ENCODE measurements at places on chromosomes 6 and 20. TPM values are rescaled to one million over a fixed set of nuclear protein-coding genes. Genes with fewer than 3 reads are reported as not detected.

DNA sequence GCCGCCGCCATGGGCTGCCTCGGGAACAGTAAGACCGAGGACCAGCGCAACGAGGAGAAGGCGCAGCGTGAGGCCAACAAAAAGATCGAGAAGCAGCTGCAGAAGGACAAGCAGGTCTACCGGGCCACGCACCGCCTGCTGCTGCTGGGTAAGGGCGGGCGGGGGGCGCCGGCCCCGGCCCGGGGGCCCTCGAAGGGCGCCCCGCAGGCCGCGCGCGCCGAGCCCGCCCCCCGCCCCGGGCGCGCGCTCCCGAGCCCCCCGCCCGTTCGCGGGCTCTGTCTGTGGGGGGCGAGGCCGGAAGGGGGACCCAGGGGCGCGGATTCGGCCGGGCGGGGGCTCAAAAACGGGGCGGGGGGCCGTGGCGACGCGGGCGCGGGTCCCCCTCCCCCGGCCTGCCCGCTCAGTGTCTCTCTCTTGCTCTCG lies 39.2 kb downstream of the GNAS start:
- no peaks in the 10 kb centered on the region for H3K27me3 ChIP-seq
- peak; percentile 64 for DNase-seq
- peaks cover 16% of the 10 kb centered on the region for H3K36me3 ChIP-seq
- H3K4me1 ChIP-seq = peaks cover 42% of the 10 kb centered on the region

DNA sequence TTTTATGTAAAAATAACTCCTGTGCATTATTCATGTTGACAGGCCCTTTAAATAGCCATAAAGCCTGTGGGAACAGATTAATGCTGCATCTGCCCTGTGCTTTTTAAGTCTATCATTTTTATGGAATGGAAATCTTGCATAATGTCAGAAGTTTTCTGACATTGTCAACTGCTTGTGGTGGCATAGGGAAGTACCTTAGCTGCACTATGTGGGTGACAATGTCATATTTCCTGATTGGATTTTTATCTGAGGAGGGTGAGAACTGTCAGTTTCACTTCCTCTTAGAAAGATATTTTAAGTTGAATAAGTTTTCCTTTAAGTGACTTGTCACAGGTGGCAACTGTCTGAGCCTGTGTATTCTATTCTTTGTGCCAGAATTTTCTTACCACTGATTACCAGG lies 267.9 kb downstream of the PLCB1 start:
- no peak overlapping the region for H3K4me3 ChIP-seq
- H3K4me1 ChIP-seq = peaks cover 4% of the 10 kb centered on the region
- DNase-seq = no peak

DNA sequence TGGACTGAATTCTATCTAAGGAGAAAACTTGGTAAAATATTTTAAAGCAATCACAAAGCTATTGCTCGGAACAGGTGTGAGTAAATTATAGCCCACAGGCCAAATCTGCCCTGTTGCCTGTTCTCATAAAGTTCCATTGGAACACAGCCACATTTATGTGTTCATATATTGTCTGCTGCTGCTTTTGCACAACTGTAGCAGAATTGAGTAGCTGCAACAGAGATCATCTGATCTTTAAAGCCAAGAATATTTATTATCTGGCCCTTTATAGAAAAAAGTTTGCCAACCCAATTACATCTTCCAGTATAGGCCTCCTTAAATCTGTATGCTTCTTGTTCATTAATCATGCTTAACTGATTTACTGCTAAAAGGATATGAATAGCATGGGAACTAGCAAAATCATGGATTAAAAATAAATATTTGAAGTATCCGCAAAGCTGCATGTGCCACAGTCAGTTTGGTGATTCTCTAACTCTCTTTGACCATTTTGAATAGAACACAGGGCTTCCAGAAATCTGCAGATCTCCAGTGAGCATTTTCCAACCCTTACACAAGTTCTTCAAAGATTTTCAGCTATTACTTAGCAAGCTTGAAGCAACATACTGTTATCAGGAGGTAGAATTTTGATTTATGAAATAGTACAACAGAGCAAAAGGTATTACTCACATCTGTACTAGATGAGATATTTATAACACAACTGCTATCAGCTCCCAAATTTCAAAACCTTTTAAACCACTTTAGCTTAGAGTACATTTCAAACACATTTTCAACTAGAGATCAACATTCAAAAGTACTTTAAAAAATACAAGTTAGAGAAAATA lies 312.6 kb upstream of the ID4 start:
- H3K4me1 ChIP-seq = no peaks in the 10 kb centered on the region
- H3K36me3 ChIP-seq = no peaks in the 10 kb centered on the region
- no peak overlapping the region for H3K27ac ChIP-seq

GRCh38 chr20:23255716-23256385 lies 94.7 kb upstream of the NXT1 start:
- H3K4me1 ChIP-seq = no peaks in the 10 kb centered on the region
- H3K27me3 ChIP-seq = peaks cover 3% of the 10 kb centered on the region
- no peak overlapping the region for H3K4me3 ChIP-seq
- H3K27ac ChIP-seq = no peak overlapping the region
- H3K36me3 ChIP-seq = peaks cover 1% of the 10 kb centered on the region
- no peak for DNase-seq

- H3K4me3 ChIP-seq = no peak overlapping the region
- peaks cover 64% of the 10 kb centered on the region for H3K4me1 ChIP-seq
- no peaks in the 10 kb centered on the region for H3K27me3 ChIP-seq
- DNase-seq = no peak
These were observed 11.1 kb upstream of the MAPK13 start for GRCh38 chr6:36119209-36119608.

GRCh38 chr6:79868098-79868722 lies 79.1 kb downstream of the ELOVL4 start:
- H3K4me1 ChIP-seq = peaks cover 11% of the 10 kb centered on the region
- no peak overlapping the region for H3K4me3 ChIP-seq
- H3K36me3 ChIP-seq = no peaks in the 10 kb centered on the region
- peaks cover 25% of the 10 kb centered on the region for H3K27me3 ChIP-seq

DNA sequence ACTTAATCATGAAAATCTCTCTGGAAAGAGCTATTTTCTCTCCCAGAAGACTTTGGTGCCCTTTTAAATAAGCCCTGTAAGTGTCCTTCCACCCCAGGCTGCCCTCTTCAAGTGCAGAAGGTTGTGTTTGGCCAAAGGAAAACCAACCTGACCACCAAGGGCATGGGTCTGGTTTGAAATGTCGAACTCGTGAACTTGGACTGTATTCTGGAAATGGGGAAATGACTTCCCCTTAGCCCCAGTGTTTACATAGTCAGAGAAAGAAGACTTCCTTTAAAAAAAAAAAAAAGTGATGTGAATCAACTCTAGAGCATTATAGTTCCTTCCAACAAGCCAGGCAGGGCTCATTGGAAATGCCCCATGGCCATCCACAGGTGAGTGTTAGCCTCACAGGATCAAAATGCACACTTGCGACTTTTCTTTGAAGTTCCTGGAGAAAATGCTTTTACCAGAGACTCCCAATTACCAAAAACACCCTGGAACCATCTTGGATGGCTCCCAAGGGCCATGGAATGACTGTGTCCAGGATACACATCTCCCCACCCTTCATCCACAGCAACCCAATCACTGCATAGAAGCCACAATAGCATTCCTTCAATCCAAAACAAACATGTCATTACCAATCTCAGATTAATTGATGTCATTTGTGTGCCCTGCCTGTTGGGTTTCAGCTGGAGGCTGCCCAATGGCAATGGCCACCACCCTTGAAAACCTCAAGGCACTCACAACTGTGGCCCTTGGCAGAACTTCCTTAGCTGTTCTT lies 133.8 kb downstream of the CLIC5 start:
- H3K27ac ChIP-seq = no peak overlapping the region
- H3K4me1 ChIP-seq = no peaks in the 10 kb centered on the region
- H3K27me3 ChIP-seq = no peaks in the 10 kb centered on the region
- DNase-seq = no peak
- no peaks in the 10 kb centered on the region for H3K36me3 ChIP-seq
- no peak overlapping the region for H3K4me3 ChIP-seq

GRCh38 chr20:2330090-2330695 lies 34.4 kb downstream of the TGM3 start:
- H3K4me1 ChIP-seq = no peaks in the 10 kb centered on the region
- DNase-seq = no peak
- no peak overlapping the region for H3K4me3 ChIP-seq
- H3K27ac ChIP-seq = no peak overlapping the region
- no peaks in the 10 kb centered on the region for H3K36me3 ChIP-seq

The PTGIS gene
- total RNA-seq = 0.37 TPM

The SYCP2L gene
- total RNA-seq = not detected

The KCNK5 gene
- total RNA-seq = 7.8 TPM

The SYNDIG1 gene
- not detected for total RNA-seq

All from activated naive CD8-positive, alpha-beta T cell treated with anti-CD3 and anti-CD28 coated beads, Interleukin-2, amount 10 ng/mL, durations not matched to agents 7 days and 5 days (primary cell).